ENCODE measurements at places on chromosomes 1 and 21.

GRCh38 chr1:47534436-47534835 lies 96.6 kb downstream of the FOXD2 start:
- DNase-seq: no peak

DNA sequence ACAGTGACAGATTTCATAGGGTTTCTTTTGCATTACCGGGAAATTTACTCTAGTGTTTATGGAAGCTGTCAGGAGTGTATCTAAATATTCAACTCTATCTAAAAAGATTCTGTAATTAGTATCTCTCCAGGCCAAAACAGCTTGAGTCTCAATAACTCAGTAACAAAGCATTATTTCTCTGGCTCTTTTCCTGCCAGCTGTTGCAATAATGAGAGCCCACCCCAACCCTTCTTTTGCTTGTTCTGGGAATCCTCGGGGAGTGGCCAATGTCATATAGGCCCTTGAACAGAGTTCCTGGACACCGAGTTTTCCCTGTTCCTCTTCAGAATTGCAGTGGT lies 120.1 kb upstream of the SGIP1 start:
- no peak for DNase-seq

DNA sequence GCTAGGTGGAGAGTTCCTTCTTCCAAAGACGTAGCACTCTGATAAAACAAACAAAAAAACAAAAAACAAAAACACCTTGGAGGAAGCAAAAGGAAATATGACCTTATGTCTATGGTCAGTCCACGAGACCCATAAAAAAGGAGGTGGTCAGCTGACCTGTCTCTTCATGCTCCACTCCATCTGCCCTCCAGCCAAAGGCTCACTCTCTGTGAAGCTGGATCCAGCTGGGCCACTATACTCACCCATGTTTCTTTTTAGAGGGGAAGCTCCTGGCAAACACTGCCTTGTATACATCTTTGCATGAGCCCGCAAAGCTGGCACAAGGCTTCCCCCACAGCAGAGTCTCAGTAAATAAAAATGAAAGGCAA lies 126.1 kb upstream of the CACHD1 start:
- DNase-seq: no peak

DNA sequence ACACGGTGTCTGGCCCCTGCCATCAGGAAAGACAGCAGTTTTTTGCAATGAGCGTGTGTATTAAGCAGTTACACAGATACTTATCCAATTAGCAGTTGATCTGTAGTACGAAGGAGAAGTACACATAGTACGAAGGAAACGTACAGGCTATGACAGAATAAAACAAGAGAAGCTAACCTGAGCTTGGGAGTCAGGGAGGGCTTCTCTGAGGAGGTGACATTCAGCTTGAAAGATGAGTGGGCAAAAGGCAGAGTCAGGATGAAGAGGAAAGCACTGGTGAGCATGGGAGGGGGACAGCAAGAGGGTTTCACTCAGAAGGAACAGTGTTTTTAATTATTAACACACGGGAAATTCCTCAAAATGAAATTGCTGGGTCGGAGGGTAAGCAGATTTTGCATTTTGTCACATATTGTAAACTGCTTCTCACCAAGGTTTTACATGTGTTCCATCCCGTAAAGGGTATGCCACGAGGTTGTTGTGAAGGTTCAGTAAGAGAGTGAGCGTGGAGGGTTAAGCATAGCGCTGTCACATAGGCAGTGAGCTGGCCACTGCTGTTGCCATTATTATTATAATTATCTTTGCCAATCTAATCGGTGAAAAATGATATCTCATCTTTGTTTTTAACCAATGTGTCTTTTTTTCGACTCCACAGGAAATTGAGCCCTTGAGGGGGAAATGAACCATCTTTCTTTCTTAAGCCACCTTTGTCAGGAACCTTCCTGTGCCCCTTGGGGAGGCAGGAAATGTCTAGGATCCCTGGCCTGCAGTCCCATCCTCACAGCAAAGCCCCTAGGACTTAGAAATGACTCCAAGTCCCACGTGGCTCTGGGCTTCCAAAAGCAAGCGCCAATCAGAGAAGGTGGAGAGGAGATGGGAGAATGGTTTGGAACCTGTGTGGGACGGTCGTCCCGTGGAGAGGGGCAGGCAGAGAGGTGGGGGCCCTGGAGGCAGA lies 47.3 kb upstream of the POU3F1 start:
- DNase-seq: no peak

DNA sequence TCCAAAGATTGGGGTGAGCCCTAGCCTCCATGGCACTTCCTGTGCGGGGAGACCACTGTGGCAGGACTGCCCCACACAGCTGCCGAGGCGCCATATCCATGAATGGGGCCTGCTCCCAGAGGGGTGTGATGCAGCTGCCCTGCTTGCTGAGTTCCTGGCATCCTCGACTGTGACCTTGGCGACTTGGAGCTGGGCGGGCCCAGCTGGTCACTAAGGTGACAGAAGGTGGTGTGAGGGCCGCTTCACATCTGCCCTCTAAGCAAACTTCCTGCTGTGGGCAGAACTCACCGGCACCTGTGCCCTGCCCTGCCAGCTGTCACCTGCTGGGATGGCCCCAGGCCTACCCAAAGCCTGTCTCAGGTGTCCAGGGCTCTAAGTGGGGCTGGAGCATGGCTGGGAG lies 9.0 kb downstream of the TMEM61 start:
- DNase-seq: no peak

DNA sequence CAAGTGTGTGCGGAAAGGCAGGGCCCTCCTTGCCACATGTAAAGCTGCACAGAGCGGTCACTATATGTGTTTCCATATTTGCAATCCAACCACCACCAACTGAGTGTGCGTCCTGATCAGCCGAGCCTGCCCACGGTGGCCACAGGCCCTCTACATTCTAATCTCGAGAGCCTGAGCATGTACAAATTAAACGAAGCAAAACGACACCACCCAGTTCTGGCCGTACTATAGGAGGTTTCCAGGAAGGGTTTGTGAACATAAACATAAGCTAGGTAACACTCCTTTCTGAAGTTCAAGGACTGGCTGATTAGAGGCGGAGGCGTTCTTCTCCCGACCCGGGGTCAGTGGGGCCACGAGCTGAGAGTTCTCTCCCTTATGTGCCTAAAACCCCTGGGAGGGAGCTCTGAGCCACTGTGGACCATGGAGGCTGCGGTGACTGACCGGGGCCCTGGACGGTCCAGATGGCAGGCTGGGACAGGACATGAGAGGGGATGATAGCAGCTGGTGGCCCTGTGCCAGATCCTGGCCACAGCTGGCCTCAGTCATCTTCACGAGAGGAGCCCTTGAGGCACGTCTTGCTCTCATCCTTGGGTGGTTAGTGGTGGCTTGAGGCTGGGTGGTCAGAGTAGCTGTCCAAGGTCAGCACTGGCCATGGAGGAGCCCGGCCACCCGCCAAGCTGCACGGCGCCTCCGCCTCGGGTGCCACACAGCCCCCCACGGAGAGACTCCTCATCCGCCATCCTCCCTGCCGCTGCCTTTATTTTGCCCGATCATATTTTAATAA lies 39.1 kb upstream of the TRAPPC10 start:
- no peak for DNase-seq

DNA sequence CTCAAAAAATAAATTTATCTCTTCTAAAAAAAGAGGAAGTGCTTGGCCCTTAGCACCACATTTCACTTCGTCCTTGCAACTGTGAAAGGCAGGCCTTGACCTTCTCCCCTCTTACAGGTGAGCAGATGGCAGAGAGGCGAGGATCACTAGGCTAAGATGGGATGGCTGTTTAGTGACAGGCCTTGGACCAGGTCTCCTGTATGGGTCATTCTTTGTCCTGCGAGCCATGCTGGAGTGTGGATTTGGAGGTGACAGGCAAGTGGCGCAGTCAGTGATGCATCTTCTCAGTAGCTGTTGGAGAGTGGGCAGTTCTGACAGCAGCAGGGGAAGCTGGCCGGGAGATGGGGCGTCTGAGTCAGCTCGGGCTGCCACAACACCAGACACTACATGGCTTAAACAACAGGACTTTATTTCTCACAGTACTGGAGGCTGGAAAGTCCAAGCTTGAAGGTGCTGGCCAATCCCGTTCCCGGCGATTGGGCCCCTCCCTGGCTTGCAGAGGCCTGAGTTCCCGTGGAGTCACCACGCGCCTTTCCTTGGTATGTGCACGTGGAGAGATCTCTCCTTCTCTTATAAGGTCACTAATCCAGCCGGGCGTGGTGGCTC lies 16.5 kb downstream of the SLC27A3 start:
- no peak for DNase-seq

DNA sequence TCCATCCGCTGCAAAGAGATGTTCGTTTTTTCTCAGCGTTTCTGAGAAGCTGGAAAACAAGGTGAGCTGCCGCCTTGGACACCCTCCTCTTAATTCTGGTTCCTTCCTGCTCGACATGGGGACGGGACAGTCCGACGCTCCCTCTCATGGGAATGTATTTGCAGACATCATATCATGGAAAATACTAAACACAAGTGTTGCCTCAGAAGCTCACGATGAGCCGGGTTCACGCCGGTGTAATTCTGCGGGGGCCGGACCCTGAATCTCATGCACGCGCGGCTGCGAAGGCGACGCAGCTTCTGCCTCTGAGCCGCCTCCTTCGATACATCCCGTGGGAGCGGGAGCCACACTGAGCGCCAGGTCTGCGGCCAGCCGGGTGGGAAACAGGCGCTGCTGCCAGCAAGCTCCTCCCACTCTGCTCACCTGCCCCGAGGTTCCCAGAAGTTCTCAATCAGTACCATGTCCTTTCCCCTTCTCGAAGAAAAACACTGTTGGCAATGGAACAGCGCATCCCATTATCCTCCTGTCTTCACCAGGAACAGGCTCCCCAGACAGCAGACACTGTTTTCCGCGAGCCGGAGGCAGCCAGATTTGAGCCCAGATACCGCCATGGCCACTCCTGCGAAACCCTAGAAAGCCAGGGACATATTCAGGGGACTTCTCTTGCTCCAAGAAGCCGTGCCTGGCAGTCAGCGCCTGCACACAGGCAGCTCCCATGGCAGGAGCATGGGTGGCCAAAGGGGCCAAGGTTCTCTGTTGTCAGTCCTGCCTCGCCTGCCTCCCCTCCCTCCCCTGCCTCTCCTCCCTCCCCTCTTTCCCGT lies 98.0 kb downstream of the WDR4 start:
- DNase-seq: peak; percentile 67

DNA sequence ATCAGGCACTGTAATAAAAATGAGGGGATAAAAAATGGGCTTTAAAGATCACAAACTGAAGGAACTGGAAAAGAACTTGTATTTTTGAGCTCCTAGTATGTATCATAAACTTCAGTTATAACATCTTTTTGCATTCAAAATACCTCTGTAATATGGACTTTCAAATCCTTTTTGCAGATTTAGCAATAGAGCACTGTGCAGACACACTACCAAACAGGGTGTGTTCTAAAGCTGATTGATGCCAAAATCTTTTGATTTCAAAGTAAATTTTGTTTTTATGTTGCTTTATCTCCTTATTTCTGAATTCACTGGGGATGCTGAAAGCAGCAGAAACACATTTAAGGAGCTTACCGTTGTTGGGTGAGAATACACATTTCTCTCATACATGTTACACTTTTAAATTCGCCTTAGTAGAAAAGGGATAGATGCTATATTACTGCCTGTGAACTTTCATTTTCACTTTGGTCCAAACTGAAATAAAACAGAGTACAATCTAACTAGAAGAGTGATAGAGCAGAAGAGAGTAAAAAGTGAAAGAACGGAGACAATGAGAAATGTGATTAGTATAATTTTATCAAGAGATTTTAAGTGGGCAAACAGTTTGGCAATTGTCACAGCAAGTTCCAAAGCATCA lies 1126.6 kb downstream of the BRINP3 start:
- DNase-seq: no peak

GRCh38 chr1:74375376-74375775 lies 137.0 kb downstream of the LRRC53 start:
- no peak for DNase-seq

GRCh38 chr1:204232526-204232925 lies 18.7 kb upstream of the GOLT1A start:
- DNase-seq: no peak
